Mesothelial cell of epicardium (in vitro differentiated cells): ENCODE measurements at places on chromosomes 7 and 10. TPM values are rescaled to one million over a fixed set of nuclear protein-coding genes. Genes with fewer than 3 reads are reported as not detected.

- DNase-seq, result no peak
Measured at GRCh38 chr7:98559958-98560357, 57.1 kb upstream of the NPTX2 start.

DHTKD1 gene
- total RNA-seq, result 22.0 to 22.9 TPM (median 22.9 TPM) in 3 replicates

ZNF25 gene
- total RNA-seq, result 12.3 to 12.7 TPM (median 12.5 TPM) in 3 replicates

- DNase-seq, result no peak
Measured at GRCh38 chr10:47294057-47294456, 5.9 kb upstream of the GDF10 start.

SH2B2 gene
- 7.9 to 8.2 TPM (median 8.2 TPM) in 3 replicates for total RNA-seq

GRCh38 chr7:142722248-142722794, 27.0 kb upstream of the PRSS1 start:
- no peak for DNase-seq

DNA sequence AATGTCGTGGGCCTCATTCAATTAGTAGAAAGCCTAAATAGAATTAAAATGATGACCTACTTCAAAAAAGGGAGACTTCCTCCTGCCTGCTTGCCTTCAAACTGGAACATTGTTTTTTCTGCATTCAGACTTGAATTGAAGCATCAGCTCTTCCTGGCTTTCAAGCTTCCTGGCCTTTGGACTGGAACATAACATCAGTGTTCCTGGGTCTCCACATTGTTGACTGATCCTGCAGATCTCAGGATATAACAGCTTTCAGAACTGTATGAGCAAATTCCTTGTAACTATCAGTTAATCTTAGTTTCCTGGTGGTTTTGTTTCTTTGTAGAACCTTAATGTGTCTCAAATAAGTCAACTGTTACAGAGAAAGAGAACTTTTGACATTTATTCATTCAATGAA, 18.6 kb downstream of the MAGI2 start:
- no peak for DNase-seq

IQCE gene
- 26.6 to 29.6 TPM (median 26.6 TPM) in 3 replicates for total RNA-seq

DNA sequence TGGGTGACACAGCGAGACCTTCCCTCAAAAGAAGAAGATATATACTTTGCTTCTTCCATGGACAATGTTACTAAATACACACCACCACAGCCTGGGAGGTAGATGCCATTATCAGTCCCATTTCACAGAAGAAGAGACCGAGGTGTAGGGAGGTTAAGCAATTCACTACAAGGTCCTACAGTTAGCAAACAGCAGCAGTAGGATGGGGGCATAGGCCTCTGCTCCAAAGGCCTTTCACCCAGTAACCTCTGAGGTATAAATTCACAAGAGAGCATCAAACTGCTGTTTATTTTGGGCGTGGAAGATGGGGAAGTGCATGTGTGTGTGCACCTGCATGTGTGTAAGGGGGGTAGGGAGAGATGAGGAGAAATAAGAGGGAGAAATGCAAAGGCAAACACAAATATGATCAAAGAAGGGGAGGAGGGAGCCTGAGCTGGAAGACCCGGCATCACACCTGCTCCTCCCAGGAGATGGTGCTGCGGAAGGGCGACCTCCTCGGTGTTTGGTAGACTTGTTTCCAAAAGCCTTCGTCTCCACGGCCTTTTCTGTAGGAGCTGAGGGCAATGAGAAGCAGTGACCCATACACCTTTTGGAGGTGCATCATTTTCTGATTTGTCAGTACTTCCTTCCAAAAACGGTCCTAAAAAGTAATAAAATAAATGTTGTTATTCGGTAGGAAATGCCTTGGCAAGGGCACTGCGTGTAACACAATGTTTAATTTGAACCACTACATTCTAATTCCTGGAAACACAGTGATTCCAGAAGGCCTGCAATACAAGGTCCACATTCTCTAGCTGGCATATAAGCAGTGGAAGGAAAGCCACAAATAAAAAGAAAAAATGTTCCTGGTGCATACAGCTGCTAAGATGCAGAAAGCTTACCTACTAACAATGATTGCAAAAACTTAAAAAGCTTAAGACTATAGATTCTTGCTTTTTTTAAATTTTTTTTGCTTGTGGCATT, 25.9 kb upstream of the ACSL5 start:
- no peak for DNase-seq

DNA sequence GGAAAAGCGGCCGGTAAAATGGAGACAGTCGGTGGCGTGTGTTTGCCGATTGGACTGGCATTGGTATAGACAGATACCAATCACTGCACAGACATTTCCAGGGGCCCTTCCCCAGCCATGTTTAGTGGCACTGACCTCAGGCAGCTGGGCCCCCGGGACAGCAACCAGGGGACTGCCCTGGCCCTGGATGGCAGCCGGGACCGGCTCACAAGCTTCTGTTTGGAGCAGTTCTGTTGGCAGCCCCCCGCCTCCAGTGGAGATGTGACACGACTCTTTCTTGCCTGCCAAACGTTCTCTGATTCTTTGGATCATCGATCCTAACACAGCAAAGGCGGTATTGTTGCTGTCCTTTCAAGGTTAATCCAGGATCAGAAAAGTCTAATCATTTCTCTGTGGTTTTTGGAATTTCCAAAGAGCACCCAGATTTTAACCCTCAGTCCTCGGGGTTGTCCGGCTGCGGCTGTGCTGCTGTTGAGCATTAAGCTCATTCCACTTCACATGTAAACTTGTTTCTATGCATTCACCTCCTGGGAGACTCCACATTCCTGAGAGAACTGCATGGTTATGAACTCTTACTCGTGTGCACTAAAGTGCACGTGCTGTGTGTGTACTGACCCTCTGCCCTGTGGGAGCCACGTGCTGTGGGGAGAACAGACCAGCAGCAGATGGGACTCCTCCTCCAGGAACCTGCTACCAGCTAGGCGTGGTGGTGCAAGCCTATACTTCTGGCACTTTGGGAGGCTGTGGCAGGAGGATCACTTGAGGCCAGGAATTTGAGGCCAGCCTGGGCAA, 46.0 kb downstream of the FOXK1 start:
- no peak for DNase-seq

- no peak for DNase-seq
Measured at GRCh38 chr10:55091691-55092328, 290.8 kb upstream of the PCDH15 start.
